GM13977 (cell line): ENCODE measurements at places on chromosomes 2 and 18.

DNA sequence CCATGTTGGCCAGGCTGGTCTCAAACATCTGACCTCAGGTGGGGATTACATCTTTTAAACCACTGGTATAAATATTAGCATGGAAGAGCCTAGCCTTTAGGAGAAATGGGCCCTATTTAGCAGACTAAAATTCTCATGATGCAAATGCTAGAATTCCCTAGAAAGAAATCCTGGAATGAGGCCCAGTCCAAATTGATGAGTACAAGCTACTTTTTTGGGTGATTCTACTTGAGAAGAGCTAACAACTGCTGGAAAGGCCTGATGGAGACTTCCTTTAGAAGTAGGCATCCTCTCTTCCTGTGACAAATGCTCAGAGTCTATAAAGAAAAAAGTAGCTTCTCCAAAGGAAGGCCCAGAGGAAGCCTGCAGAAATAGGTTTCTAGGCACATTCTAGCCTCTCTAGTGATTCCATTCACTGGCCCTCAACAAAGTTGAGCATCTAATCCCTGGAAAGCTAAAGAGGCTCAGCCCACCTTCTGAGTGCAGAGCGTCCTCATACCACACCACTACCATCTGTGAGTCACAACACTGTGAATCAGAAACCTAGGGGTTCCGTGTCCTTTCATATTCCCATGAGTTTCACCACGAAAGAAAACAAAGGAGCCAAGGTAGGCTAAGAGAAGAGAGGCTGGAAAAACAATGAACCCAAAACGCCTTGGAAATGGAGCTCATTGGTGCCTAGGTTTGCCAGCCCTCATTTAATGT lies 183.1 kb downstream of the C1D start:
- no peak for DNase-seq

- no peak for DNase-seq
Observed at GRCh38 chr18:70384181-70384790, 95.4 kb downstream of the SOCS6 start.

DNA sequence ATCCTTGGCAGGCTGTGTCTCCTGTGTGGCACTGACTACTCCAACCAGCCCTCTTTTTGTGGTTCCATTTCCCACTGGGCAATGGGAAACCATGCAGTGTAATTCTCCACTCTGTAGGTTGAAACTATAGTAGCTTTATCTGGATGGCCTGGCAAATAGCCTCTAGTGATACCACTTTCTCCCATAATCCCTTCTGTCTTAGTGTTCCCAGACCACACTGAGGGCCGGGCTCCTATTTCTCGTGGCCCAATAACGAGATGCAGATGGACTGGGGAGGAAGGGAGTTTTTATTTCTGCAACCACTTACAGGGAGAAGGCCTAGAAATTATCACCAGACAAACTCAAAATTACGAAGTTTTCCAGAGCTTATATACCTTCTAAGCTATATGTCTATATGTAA lies 24.7 kb downstream of the SKA1 start:
- DNase-seq, result no peak

DNA sequence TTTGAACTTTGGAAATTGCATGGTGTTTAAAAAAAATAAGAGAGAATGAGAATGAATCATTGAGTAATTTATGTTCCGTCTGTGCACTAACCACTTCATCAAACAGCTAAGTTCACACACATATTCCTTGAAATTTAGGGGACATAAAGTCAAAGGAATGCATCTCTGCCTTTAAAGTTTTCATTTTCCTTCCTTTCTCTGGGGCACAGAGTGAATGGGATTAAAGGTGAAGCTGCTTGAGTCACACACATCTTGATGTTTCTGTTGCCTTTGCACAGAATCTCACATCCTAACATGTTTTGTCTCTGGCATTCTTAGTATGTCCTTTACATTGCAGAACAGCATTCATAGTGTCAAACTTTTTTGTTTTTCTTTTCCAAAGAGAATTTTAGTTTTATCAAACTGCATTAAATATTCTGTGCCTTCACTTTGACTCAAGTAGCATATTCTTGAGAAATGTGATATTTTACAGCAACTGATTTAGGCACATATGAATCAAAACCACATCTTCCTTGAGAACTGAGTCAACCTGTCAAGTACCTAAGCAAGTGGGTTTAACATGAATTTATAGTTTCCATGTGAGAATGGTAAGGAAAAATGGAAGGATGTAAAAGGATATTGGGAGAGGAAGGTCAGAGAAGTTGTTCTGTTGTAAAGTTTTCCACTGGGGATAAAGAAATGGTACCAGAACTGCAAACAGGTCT lies 169.1 kb upstream of the THUMPD2 start:
- no peak for DNase-seq

GRCh38 chr2:189137519-189137918 lies 42.0 kb downstream of the COL5A2 start:
- no peak for DNase-seq
